RWPE2 (cell line): ENCODE measurements at places on chromosomes 12 and 14.

- DNase-seq: peak; percentile 90
These were observed 67.8 kb downstream of the HRK start for GRCh38 chr12:116813271-116814041.

GRCh38 chr14:65946494-65946893, 534.0 kb downstream of the FUT8 start:
- no peak for DNase-seq

GRCh38 chr12:120230974-120231315, 30.0 kb upstream of the RPLP0 start:
- no peak for DNase-seq

- peak; percentile 79 for DNase-seq
These were observed 78.8 kb downstream of the TMCC3 start for GRCh38 chr12:94571556-94571955.

GRCh38 chr12:94698578-94698977, 48.2 kb upstream of the TMCC3 start:
- DNase-seq: no peak

DNA sequence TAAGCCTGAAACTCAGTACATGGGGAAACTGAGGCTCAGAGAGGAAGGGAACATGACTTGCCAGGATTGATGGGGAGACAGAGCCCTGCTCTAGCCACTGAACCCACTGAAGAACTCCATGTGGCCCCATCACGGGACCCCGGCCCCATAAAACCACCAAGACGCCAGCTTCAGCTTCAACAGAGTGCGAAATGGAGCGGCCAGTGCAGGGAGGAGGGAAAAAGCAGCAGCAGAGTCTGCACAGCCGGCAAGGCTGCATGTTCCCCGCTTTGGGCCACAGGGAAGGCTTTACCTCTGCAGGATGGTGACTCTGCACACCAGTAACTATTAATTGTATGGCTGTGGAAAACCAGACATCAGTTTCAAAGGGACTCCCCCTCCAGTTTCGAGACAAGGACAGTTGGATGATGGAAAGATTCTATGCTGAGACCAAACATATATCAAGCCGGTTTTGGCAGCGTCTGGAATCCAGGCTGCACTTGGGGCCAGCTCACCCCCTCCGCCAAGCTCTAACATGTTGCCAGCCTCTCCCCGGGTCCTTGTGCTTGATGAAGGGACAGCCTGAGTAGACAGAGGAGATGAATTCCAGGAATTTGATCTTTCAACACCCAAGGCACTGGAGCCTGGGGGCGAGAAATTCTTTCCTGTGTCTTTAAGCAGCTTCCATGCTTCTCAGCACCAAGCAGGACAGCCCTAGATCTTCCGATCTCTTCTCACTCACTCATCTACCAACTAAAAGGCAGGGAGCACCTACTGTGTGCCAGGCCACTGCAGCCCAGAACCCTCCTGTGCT, 55.7 kb upstream of the BCL11B start:
- no peak for DNase-seq

DNA sequence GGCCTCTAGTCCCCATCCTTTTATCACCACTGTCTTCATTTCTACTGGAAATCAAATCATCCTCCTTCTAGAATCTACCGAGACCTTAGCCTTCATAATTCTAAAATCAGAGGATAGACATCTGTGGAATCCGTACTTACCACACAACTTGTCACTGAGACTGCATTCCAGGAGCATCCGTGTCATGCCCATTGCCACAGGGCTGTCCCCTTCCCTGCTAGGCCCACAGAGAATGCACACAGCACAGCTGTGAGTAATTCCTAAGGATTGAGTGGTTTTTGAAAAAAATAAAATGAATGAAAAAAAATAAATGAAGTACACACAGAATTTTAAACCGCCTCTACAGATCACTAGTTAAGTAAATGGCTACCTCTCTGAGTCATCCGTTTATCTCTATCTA, 21.0 kb upstream of the MAGOHB start:
- no peak for DNase-seq

DNA sequence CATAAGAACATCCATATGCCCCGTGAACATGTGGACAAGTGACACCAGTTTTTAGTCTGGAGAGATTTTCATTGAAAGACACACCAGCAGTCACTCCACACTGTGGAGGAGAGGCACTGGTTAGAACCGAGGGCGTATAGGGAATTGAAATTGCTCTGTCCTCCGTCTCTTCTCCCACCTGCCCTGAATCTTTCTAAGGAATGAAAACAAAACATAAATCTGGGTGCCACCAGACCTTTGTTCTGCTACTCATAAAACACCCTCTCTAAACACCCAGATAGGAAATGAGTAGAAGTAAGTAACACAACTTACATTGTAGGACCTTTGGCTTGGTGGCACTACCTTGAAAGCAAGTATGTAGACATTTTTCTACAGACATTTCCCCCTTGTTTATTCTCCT, 37.1 kb upstream of the STON2 start:
- no peak for DNase-seq

DNA sequence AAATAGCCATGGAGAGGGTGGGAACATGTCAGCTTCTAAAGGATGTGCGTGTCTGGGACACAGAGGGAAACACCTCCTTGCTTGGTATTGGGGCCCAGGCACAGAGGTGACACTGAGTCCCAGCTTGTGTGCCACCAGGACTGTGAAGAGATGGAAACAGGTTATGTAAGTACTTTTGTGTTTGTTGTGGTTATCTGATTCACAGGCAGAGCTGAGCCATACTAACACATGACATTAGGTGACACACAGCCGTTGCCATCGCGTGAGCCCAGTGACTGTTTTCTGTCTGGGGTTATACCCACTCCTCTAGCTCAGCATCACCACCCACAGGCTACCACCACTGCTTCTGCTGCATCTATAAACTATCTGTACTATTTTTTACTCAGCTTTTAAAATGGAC, 12.1 kb upstream of the FLVCR2 start:
- DNase-seq: no peak

GRCh38 chr12:69309461-69309860, 38.7 kb upstream of the LYZ start:
- no peak for DNase-seq

DNA sequence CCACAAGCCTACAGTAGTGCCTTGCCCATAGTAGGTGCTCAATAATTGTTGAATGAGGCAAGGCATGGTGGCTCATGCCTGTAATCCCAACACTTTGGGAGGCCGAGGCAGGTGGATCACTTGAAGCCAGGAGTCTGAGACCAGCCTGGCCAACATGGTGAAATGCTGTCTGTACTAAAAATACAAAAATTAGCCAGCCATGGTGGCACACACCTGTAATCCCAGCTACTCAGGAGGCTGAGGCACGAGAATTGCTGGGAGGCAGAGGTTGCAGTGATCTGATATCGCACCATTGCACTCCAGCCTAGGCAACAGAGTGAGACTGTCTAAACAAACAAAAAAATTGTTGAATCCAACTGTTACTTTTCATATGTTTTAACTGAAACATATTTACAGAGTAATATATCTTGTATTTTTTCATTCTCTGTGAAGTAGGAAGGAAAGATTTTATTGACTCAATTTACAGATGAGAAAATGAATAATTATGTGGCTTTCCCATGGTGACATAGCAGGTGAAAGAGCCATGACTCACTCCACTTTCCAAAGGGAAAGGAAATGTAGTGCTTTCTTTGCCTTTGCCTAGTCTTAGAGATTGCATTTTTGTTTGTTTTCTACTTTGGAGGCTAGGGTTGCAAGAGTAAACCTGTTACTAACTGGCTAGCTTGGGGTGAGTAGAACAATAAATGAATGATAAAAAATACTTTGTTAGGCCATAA, 95.4 kb upstream of the SLC38A4 start:
- DNase-seq: no peak

- DNase-seq: no peak
These were observed 1.1 kb downstream of the CD63 start for GRCh38 chr12:55727643-55728185.

GRCh38 chr12:6268484-6269157, 41.9 kb upstream of the PLEKHG6 start:
- DNase-seq: no peak
